ENCODE measurements at places on chromosomes 1 and 21. TPM values are rescaled to one million over a fixed set of nuclear protein-coding genes. Genes with fewer than 3 reads are reported as not detected.
A peak's percentile ranks its signal among the peaks of the same experiment; 100 is the strongest.

GRCh38 chr21:15309022-15309590 lies 244.3 kb upstream of the NRIP1 start:
- no peak for DNase-seq

DNA sequence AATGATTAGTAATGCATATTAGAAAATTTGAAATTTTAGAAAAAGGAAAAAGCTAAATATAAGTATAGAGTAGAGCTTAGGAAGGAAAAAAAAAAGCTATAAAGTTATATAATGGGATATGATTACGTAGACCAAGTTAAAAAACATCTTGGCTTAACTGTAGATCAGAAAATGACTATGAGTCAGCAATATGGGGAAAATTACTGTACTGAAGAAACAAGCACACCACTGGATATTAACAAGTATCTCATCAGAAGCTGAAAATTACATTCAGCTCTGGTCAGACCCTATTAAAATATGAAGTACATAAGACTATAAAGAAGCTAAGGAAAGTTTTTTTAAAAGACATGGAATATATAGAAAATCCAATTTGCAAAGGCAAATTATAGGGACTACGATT lies 19.5 kb downstream of the DNAJC8 start:
- DNase-seq, result no peak

The TRNP1 gene
- total RNA-seq, result under 0.01 TPM

The MIB2 gene
- total RNA-seq, result 56.8 TPM

DNA sequence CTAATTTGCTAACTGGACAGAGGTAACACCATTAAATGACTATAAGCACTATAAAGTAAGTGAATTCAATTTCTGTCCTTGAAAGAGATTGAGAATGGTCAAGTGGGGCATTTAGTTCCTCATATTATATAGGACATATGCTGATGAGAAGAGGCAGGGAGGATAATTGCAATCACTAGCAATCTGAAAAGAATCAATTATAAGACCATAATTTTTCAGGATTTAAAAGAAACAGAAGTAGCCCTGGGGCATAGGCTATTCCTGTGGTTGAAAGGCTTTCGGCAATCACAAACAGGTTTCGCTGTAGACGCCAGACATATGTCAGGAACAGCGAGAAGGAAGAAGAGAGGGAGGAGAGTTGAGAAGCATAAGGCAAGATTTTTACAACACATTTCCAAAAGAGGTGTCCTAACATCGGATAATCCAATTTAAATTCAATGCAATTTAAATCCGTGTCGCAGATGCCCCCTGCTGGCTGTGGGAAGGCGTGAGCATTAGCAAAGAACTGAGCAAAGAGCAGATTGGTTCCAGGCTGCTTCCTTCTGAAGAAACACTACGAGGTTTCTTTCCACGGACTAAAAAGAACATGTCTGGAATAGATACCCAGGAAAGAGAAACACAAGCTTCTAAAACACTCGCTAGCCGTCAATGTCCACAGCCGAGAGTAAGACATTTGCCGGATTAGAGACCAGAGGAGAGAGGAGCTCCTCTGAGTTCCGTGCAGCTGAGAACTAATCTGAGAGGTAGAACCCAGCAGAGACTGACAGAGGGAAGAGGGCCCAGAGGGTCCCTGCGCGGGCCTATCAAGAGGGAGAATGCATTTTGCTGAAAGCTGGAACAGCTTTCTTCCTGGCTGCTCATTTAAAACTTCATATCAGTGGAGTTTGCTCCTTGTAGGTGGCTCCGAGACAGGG lies 27.9 kb downstream of the RGS5 start:
- DNase-seq, result peak; percentile 9

DNA sequence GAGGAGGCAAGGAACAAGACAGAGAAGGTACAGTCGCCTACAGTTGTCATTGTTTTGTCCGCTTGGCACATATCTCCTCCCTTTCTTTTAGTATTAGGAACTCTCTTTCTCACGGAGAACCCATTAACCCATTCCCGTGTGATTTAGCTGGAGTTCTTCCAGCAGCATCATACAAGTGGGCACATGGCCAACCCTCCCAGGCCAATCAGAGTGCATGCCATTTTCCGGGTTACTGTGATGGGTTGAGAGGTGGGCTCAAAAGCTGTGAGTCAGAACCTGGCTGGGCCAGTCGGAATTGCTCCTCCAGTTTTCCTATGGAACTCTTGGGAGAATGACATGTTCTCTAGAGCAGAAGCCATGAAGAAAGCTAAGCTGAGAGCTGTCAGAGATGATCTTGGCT lies 83.1 kb upstream of the SOD1 start:
- DNase-seq, result no peak

The VAV3 gene
- total RNA-seq, result 30.7 TPM

- no peak for DNase-seq
These were observed 90.2 kb downstream of the TGFBR3 start for GRCh38 chr1:91795591-91796389.

DNA sequence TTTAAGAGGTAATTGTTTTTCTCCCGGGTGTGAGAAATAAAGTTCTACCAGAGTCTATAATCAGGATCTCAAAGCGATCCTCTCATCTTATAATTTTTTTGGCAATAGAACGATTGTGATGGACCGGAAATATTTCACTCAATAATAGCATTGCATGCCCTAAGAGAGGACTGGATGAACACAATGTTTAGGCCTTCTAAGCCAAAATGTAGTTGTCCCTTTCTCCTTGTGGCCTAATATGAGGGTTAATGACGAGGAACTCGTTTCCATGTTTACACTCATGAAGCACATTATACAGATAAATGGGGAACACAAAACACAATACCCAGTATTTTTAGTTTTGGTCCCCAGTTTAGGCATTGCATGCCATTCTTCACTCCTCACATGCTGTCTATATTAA lies 5.9 kb downstream of the TBX15 start:
- DNase-seq, result no peak

Measured in hematopoietic multipotent progenitor cell (in vitro differentiated cells).